Activated T-cell treated with anti-CD3 and anti-CD28 coated beads for 1 hour (primary cell): ENCODE measurements at places on chromosomes 13 and 19.

GRCh38 chr19:56132316-56132822 is 8.7 kb upstream of the ZNF444 start:
- no peak for DNase-seq

DNA sequence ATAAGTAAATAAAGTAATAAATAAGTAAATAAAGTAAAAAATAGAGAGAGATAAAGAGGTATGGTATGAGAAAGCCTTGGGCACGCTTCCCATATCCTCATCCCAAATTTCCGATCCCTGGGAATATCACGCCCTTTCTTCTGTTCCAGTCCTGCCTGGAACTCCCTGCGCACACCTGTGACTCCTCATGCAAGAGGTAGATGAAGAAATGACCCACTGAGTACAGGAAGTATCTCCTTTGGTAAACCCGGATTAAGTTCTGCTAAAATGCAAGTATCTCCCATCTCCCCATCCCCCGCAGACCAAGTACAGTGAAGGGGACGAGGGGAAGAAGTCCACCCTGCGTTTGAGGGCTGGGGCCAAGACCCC is 399 bp upstream of the ZNF136 start:
- DNase-seq = no peak

GRCh38 chr13:65868099-65868498 is 1362.0 kb downstream of the PCDH9 start:
- DNase-seq = no peak

GRCh38 chr13:30796631-30797601 is 61.6 kb downstream of the ALOX5AP start:
- DNase-seq = no peak

DNA sequence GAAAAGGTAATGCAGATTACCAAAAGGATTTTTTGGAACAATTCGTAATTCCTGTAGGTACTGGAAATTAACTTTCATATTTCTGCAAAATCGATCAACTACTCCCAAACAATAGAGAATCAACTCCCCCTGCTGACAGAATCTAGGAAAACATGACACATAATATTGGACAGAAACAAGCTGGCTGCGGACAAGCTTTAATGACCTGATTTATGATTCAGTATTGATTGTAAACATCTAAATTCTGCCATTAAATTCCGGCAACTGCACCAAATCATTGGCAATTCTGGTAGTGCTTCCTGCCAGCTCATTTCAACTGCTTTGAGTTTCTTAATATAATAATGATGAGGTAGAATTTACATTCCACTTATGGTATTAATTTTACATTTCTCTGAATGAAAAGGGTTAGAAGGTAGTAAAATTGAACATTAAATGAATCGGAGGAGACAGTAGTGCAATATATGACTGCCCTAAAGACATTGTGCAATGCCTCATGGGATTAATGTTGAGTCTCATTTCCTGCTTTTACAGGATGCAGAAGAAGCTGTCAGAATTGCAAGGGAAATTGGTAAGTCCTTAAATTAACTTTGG is 146.5 kb downstream of the PCCA start:
- DNase-seq = no peak

DNA sequence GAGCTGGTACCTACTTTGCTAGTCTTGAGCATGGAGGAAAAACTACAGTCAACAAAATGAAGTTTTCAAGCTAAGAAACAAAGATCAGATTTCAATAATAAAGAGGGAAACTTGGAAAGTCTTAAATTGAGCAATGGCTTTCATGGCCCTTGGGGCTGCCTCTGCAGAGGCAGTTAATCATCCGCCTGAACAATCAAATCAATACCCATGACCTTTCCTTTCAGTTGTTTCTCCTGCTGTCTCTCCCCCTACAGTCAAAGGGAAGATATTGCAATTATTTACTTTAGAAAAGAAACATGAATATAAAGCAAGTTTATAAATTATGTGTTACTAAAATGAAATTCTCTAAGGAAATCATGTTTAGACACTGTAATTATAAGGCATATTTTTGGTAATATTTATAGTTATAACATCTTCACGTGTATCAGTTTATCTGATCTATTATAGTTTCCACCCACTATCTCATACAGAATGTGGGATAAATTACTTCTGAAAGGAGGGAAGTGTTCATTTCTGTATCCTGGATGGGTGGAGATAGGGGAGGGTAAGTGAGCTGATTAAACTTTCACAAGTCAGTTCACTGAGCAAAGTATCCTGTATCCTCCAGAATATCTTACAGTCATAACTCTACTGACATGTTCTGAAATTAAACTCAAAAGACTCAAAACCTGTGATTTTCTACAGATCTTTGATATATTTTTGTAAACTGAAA is 72.4 kb upstream of the TSC22D1 start:
- no peak for DNase-seq

GRCh38 chr13:100543872-100544602 is 44.6 kb downstream of the GGACT start:
- DNase-seq = no peak

DNA sequence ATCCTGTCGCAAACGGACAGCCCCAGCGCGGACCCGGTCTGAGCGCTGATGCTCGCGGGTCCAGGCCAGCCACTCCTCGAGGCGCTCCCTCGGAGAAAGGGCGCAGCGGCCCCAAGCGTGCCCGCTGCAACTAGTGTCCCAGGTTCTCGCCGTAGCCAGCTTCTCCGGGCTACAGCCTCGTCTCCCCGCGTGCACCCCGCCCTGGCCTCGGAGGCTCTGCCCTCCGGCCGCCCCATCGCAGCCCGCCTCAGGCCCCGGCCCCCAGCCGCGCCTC is 487 bp downstream of the FLT1 start:
- no peak for DNase-seq

- DNase-seq = no peak
These were observed 19.9 kb downstream of the KCTD4 start for GRCh38 chr13:45180713-45181601.

DNA sequence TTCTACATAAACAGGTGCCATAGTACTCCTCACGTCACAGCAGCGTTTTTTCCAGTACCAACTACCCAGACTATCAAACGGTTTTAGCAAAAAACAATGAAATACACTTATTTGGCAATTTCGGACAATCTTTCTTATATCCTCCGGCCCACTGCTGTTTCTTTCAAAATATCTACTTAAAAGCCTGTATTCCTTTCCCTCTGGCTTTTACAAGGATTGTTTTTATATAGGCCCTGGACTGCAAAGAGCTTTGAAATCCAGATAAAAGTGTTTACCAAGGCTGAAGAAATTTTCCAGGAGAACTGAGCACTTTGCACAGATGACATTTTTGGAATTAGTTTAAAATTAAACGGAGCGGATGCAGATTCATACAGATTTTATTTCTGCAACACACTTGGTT is 255.9 kb upstream of the STARD13 start:
- DNase-seq = no peak

GRCh38 chr13:30648522-30649012 is 30.8 kb downstream of the USPL1 start:
- no peak for DNase-seq

DNA sequence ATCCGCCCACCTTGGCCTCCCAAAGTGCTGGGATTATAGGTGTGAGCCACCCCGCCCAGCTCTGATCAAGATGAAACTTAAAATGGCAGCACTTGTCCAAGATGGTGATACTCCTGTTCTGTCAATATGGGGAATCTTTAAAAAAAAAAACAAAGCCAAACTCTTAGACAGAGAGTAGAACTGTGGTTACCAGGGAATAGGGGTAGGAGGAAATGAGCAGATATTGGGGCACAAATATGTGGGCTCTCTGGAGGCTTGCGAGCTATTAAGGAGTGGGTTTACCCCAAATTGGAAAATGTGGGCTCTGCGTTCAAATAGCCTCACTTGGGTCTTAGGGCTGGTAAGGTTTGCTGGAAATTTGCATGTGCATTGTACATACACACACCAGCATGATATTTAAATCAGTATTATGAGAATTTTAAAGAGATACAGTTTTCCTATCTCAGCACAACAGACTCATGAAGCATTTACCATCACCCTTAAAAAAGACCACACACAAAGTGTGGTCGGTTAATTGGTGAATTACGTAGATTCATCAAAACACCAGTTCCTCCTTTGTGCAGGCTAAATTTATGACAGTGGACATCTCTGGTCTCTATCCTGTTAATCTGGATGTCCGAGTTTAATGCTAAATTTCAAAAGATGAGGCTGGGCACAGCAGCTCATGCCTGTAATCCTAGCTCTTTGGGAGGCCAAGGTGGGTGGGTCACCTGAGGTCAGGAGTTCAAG is 11.3 kb downstream of the CD70 start:
- no peak for DNase-seq

DNA sequence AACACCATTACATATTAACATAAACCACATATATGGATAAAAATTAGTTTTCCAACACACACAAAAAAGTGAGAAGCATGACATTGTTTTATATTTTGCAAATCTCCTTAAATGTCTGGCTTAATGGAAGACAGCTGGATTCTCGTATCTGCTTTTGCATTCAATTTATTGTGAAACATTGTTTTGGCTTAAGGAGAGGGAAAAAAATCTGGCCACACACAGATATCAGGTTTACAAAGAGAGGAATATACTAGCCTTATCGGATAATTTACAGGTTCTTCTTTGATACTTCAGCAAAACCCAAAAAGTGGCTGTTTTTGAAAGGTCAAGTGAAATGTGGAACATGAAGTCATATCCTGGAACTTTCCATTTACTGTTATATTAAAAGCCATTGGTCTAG is 523.5 kb upstream of the ARGLU1 start:
- no peak for DNase-seq

GRCh38 chr13:41973247-41973741 is 12.4 kb upstream of the VWA8 start:
- DNase-seq = no peak
